ENCODE measurements at places on chromosomes 12 and 14.

DNA sequence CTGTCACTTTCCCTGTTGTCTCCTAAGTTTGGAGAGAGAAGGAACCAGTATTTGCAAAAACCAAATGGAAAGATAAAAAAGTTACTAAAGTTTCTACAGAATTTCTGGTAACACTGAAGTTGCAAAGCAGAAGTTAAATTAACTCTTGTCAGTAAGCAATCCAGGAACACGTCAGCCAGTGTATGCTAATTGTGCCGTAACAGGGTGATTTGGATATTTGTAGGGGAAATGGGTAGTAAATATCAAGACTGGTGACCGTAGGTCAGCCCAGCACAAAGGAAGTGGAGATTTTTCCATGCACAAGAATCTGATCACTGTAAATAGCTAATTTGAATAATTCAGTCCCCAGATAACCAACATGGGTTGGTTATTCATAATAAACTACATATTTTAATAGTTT lies 2.3 kb downstream of the CDKN1B start:
- peak; percentile 32 for DNase-seq

DNA sequence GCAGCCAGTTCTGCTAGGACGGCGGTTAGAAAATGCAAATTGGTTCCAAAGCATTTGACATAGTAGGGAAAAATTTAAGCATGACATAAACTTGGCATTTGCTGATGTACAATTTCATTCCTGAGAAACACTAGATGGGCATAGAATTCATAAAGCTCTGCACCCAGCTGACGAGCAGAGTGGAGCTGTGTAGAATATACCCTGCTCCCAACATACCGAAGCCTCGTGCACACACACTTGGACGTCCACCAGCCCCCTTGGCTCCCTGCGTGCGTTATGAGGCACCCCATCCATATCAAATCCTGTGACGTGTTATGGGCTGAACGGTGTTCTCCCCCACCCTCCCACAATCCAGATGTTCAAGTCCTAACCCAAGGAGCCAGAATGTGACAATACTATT lies 65.4 kb downstream of the CLMN start:
- no peak for DNase-seq

DNA sequence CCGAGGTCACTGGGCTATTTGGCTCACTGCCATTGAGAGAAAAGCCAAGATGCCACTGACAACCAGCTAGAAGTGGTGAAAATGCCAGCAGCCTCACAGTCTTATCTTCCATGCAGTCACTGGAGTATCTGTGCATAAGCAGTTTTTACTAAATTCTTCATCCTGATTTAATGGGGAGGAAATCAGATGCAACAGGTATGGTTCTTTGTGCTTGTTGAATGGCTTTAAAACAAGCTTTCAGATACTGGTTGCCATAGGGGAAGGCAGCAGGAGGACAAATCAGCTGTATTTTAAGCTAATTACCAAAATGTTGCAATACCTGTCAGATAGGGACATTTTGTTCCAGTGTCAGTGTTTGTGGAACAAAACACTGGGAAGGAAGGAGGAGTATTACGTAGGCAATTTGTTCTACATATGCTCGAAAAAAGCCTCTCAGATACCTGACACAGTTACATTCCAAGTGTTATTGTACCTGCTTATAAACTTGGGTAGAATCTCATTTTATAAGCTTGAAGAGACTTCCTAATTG lies 54.1 kb upstream of the ARHGAP5 start:
- no peak for DNase-seq

- peak; percentile 77 for DNase-seq
Observed at GRCh38 chr12:54958048-54958658, 26.4 kb downstream of the TESPA1 start.

GRCh38 chr14:68644101-68644500 lies 148.8 kb downstream of the ZFP36L1 start:
- no peak for DNase-seq

GRCh38 chr12:51307655-51308593 lies 16.1 kb downstream of the BIN2 start:
- DNase-seq, result peak; percentile 94

GRCh38 chr14:102917469-102918211 lies 4.8 kb upstream of the AMN start:
- no peak for DNase-seq

DNA sequence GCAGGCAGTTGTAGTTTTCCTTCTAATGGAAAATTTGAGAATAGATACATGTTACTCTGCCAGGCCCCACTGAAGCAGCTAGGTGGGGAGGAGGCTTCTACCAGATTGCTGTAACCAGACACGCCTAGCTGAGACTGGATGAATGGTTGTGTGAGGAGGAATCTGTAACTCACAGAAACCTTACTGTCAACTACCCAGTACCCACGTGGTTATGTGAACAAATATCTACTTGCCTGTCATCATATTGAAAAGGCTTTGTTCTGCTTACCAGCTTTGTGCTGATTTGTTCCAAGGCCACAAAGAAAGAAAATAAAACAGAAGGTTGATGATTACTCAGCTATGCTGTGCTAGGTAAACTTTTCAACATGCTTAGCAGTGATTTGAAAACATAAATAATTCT lies 167.2 kb downstream of the CAPZA3 start:
- DNase-seq, result no peak

DNA sequence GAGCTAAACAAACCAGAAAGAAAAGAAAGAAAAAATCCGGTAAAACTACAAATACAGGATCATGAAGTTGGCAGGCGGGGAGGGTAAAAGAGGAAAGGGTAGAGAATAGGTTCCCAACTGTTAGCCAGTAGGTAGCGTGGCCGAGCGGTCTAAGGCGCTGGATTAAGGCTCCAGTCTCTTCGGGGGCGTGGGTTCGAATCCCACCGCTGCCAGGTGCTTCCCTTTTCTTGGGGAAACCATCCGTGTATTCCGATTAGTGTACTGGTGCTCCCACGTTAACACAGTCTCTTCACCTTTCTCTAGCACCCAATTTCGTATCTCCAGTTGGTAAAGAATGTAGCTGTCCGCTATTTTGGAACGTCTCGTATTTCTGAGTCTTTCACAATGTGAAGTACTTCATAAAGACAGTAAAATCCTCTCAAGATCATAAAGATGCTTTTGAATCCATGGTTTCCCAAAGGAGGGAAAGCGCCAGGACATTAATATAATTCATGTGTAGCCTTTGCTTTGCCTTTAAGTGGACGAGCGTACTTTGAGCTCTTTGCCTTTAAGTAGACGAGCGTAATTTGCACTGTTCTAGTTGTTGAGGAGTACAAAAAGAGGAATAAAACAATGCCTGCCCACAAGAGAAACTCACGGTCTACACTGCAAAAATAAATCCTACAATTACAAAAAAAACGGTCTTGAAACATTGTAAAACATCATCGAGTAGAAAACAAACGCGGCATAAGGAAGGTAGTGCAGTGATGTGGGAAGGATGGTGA lies 19.0 kb upstream of the RNASE12 start:
- peak; percentile 75 for DNase-seq
